ENCODE measurements at places on chromosomes 5 and 9. TPM values are rescaled to one million over a fixed set of nuclear protein-coding genes. Genes with fewer than 3 reads are reported as not detected.

The FREM1 gene
- total RNA-seq, result not detected

The MYO10 gene
- 0.10 TPM for total RNA-seq

DNA sequence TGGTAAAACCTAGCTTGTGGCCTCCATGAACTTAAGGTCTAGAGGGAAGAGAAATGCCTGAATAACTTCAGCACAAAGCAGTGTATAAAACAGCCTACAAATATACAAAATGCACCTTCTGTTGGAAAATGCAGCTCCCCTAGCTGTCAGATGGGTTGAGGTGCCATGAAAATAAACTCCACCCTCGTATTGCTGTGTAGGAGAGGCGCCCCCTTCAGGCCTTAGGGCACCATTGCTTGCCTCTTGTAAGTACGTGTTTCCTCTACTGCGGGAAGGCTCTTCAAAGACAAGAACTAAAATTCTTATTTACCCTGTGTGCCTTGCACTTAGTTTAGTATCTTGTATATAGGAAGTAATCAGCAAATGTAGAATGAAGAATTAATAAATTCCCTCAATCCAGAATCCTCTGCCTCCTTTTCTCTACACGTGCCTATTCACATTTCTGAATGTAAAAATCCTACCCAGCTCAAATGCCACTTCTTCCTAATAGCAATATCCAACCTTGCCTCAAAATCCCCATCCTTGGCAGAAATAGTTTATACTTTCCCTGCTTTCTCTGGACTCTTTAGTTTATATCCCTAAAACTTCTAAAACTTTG lies 393.7 kb upstream of the PDE4D start:
- DNase-seq, result no peak

The BNC2 gene
- total RNA-seq, result not detected

The ECSCR gene
- total RNA-seq, result not detected

The SH3GLB2 gene
- total RNA-seq, result 82.2 TPM

DNA sequence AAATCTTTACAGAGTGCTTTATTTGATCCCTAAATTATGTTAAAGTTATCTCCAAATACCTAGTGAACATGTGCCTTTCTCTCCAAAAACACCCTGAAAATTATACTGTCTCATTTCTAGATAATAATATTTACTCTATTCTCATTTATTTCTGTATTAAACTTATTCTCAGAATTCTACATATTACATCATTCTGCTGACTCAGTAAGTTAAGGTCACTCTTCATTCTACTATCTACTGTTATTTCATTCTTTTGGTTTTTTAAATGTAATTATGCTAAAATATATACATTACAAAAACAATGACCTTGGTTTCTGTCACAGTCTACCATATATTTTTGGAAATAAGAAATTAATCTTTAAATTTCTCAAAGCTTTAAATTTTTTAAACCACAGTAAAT lies 96.2 kb downstream of the RICTOR start:
- DNase-seq, result no peak

GRCh38 chr5:119074419-119074818 lies 3.5 kb downstream of the DMXL1 start:
- no peak for DNase-seq

The CMYA5 gene
- 0.23 TPM for total RNA-seq

GRCh38 chr5:39005566-39006232 lies 68.5 kb downstream of the RICTOR start:
- DNase-seq, result no peak

The BOD1 gene
- total RNA-seq, result 21.8 TPM

The PTPN3 gene
- not detected for total RNA-seq

The CCL28 gene
- total RNA-seq, result 14.9 TPM

GRCh38 chr9:82404881-82405280 lies 416.3 kb downstream of the SPATA31D1 start:
- DNase-seq, result no peak

The FAM114A2 gene
- total RNA-seq, result 21.9 TPM

The ZBTB43 gene
- total RNA-seq, result 52.0 TPM

The IGFBPL1 gene
- total RNA-seq, result not detected

The SPATA6L gene
- 5.7 TPM for total RNA-seq

The CTSL gene
- total RNA-seq, result 4.0 TPM

DNA sequence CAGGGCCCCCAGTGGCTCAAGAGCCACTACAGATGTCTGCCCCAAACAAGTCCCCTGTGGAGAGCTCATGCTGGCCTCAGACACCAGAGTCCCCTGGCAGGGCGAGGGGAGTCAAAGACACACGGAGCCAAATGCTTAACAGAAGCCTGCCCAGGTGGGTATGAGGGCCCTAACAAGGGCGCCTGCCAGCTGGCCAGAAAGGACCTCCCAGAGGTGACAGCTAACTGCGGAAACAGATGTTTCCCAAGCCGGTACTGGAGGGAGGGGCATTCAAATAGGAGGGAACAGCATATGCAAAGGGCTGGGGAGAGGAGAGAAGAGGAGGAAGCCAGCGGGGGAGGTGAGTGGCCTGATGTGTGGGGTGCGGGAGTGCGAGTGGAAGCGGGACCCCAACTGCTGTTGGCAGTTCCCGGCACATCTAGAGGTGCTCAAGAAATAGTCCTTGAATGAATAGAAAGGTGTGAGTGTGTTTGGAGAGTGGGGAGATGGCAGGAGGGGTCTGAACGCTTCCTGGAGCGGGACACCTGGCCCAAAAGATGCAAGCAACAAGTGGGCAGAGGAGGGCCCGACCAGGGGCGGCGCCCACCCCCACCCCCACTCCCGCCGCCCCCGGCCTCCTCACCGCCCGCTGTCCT lies 824 bp downstream of the MXD3 start:
- no peak for DNase-seq

The F2RL1 gene
- 1.1 TPM for total RNA-seq

GRCh38 chr5:56481428-56482357 lies 248.6 kb upstream of the ANKRD55 start:
- DNase-seq, result no peak

The TSSK1B gene
- total RNA-seq, result not detected

GRCh38 chr9:101859620-101860019 lies 121.2 kb upstream of the GRIN3A start:
- DNase-seq, result no peak

GRCh38 chr9:82363682-82364081 lies 375.1 kb downstream of the SPATA31D1 start:
- no peak for DNase-seq

The KCNN2 gene
- total RNA-seq, result not detected

- no peak for DNase-seq
These were observed 195.3 kb upstream of the MVB12B start for GRCh38 chr9:126131066-126132010.

DNA sequence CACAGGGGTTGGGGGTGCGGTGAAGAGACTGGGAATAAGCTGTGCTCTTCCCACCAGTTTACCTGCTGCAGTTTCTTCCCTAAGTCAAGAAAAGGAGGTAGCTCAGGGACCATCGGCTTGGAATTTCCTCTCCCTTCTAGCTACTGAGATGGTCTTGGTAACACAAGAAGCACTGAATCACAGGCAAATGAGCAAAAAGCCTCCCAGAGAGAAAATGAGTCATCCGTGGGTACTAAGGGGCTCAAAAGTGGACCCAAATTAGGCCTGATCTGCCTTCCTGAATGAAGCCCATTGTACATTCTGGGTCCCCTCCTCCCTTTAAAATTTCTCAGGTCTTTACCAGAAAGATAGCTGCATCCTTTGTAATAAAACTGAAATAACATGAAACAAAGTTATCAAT lies 49.9 kb downstream of the PTPN3 start:
- no peak for DNase-seq

GRCh38 chr5:137572042-137572695 lies 73.0 kb upstream of the SPOCK1 start:
- DNase-seq, result no peak

GRCh38 chr9:119667916-119668315 lies 298.7 kb upstream of the BRINP1 start:
- no peak for DNase-seq

DNA sequence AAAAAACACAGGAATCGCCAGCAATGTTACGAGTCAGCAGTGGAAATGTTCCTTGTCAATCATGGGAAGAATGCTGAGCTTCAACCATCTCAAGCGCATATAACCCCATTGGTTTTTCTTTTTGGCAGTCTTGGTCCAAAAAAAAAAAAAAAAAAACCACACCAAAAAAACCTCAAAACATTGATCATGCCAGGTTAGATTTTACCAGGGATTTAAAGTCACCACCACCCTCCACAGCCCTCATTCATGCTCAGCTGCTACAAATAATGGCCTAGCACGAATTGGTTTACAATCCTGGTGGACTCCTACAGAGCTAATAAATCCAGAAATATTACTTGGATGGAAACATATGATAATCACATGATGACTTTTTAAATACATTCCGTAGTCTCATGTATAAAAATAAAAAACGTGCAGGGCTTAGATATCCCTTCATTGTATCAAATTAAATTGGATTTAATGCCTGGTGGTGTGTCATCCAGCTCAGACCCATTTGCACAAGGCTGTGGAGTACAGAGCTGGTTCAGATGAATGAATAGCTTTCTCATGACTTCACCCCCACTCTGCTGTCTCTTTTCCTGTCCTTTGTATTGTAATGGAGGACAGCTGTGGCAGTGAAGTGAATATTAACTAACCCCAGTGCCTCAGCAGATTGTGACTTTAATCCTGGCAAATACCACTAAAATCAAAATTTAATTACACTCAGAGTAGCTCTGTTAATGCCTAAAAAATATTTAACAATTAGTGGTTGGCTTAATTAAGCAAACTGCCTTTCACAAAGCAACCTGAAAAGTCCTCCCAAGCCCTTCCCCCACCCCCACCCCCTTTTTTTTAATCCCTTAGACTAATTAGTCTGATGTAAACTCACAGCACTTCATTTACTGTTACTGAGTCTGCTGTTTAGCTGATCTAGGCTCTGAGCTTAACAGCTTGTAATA lies 626.5 kb upstream of the ZNF608 start:
- no peak for DNase-seq

GRCh38 chr9:112327718-112328450 lies 5.5 kb downstream of the PTBP3 start:
- DNase-seq, result no peak

The B4GALT1 gene
- total RNA-seq, result 126 TPM

DNA sequence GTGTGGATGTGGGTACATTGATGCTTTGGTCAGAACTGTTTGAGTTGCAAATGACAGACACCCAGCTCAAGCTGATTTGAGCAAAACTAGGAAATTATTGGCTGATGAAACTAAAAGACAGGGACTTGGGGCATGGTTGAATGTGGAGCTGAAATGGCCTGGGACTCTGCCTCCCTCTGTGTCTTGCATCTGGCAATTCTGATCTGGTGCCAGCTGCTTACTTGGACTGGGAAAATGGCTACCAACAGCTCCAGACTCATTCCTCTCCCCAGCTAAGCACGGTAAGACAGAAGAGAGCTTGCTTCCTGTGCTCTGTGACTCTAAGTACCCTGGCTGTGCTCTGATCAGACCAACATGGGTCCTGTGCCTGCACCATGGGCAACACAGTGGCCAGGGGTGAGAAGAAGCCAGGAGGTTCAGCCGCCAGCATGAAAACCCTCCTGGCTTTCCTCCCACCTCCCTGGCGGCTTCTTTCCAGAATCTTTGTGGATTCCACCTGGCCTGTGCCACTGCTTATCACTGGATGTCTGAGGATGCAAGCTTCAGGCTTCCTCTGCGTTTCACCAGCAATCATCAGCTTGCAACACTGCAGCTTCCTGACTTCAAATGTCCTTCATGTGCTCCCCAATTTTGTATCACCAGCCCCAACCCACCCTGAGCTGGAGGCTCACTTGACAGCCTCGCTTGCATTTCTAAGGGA lies 44.1 kb downstream of the C5orf15 start:
- DNase-seq, result no peak

- DNase-seq, result no peak
These were observed 12.3 kb upstream of the ADGRV1 start for GRCh38 chr5:90546216-90546837.

The TNFSF8 gene
- 47.6 TPM for total RNA-seq

DNA sequence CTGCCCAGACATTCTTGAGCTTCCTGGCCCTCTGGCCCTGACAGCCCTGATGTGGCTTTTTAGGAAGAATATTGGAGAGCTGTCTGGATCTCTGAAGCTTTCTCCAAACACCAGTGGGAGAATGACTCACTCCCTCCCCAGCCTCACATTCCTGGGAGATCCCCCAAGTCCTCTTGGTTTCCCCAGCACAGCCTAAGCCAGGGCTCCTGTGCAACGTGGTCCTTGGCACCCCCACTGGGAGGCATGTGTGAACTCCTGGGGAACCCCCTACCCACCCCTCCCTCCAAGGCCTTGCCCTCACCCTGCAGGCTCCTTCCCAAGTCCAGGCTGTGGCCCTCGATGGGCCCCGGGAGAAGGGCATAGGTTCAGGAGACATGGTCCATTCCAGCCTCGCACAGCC lies 12.7 kb downstream of the GLIPR2 start:
- DNase-seq, result no peak

DNA sequence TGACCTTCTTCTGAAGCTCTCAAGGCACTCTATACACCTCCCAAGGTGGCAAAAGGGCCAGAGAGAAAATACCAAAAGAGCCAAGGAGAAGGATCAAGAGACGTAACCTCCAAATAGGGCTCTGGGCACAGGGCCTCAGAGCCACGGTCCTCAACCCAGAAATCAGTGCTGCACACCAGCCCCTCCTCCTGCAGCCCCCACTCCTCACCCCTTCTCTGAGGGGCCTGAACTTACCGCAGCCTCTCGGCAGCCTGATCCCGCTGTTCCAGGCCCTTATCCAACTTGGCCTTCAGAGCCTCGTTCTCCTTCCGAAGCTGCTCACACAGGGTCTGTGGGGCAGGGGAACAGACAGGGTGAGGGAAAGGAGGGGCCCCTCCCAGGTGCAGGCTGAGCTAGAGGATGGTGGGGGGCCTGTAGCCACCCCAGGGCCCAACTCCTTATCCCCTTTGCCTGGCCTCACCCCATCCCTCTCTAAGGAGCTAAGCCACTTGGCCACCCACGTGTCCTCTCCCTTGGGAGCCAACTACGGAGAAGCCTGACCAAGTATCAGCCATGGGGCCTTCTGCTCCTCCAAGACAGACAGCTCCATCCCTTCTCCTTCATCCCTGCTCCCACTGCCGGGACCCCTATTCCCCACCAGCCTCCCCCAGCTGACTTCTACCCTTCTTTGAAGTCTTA lies 28.8 kb downstream of the TNIP1 start:
- no peak for DNase-seq

The PCDHB4 gene
- total RNA-seq, result not detected

DNA sequence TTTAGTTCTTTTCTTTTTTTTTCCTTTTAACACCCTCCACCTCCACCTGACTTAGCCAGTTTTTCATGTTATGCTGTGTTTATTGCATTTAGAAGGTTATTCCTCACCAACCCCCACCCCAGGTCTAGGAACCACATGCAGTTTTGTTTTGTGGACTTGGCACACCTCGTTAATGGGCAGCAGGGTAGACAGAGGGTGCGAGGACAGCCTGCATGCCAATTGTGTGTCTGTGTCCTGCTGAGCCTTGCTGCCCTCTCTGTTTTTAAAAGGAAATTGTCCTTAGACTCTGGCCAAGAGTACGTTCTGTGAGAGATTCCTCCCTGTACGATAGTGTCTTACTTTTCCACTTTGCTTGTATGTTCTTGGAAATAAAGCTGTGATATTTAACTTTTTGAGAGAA lies 13.9 kb downstream of the PIK3R1 start:
- no peak for DNase-seq
